GOT3 (cell line): ENCODE measurements at places on chromosomes 2 and 18.

GRCh38 chr2:77521548-77521891 is 656 bp downstream of the LRRTM4 start:
- no peak for DNase-seq

- no peak for DNase-seq
Measured at GRCh38 chr2:9315280-9315847, 108.0 kb downstream of the ITGB1BP1 start.

- DNase-seq: no peak
Measured at GRCh38 chr18:48794251-48794970, 156.4 kb downstream of the SMAD7 start.

DNA sequence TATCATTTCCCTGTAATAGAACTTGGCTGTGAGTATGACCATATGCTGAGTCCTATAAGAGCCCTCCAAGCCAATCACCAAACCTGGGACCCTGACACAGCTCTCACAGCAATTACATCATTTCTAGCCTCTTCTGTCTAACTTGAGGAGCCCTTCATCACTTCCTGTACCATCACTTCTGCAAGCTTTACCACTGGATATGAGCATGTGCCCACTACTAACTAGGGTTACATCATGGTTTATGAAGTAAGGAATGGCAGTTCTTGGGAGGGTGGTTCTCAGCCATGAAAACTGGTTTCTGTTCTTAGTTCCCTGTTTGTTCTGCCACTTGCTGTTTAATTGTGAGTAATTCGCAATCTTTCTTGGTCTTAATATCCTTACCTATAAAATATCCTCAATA is 31.0 kb upstream of the EPB41L3 start:
- no peak for DNase-seq

DNA sequence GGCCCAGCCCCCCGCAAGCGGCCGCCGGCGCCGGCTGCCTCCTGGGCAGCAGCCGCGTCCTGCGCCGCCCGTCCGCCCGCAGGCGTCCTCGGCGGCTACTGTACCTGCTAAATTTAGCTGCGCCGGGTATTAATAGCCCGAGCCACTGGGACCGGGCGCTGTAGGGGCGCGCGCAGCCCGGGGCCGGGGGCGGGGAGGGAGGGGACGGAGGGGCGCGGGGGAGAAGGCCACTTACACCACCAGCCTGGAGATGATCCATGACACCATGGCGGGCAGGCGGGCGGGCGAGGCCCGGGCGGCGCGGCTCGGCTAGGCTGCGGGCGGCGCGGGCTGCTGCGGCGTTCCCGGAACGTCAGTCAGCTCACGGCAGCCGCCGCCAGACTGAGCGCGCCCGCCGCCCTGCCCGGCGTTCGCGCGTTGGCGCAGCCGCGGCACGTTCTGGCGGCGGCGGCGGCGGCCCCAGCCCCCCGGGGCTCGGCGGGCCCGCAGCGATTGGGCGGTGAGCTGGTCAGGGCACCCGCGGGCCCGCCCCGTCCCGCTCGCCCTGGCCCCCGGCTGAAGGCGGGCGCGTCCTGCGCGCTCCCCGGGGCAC is at the start of gene REEP1:
Gene REEP1, minus strand, starts transcription at position 383 of the 592 bp plus-strand sequence. Its CDS starts 116 bp downstream, at position 267.
- DNase-seq: no peak
